ENCODE measurements at places on chromosomes 1 and 21. TPM values are rescaled to one million over a fixed set of nuclear protein-coding genes. Genes with fewer than 3 reads are reported as not detected.

SZRD1 gene
- 167 TPM for total RNA-seq

JTB gene
- 78.2 TPM for total RNA-seq

OR10J1 gene
- total RNA-seq = not detected

CFHR1 gene
- 0.76 TPM for total RNA-seq

CD1B gene
- total RNA-seq = not detected

GUCA2B gene
- total RNA-seq = not detected

RPS6KA1 gene
- 10.2 TPM for total RNA-seq

CBR1 gene
- 44.4 TPM for total RNA-seq

EEIG2 gene
- total RNA-seq = 26.8 TPM

VSIG8 gene
- not detected for total RNA-seq

ILDR2 gene
- 0.10 TPM for total RNA-seq

ETV3L gene
- not detected for total RNA-seq

MPL gene
- total RNA-seq = not detected

FCGR1A gene
- 5.6 TPM for total RNA-seq

FCRL1 gene
- 0.29 TPM for total RNA-seq

RBBP4 gene
- 108 TPM for total RNA-seq

CRTC2 gene
- 31.0 TPM for total RNA-seq

C1orf56 gene
- 4.6 TPM for total RNA-seq

CFHR3 gene
- 0.38 TPM for total RNA-seq

OR10Z1 gene
- not detected for total RNA-seq

PTAFR gene
- 5.9 TPM for total RNA-seq

LIN28A gene
- not detected for total RNA-seq

RER1 gene
- 101 TPM for total RNA-seq

DENND2D gene
- total RNA-seq = 10.5 TPM

TTLL10 gene
- 0.19 TPM for total RNA-seq

RCAN1 gene
- 180 TPM for total RNA-seq

BNIPL gene
- 0.33 TPM for total RNA-seq

SDC3 gene
- 59.8 TPM for total RNA-seq

ZBTB21 gene
- 12.6 TPM for total RNA-seq

KIAA0040 gene
- total RNA-seq = 13.5 TPM

KCNE1 gene
- 4.5 TPM for total RNA-seq

SPATA45 gene
- not detected for total RNA-seq

KRTAP12-2 gene
- total RNA-seq = not detected

DNAI4 gene
- total RNA-seq = 22.0 TPM

SH2D2A gene
- total RNA-seq = 3.4 TPM

INSRR gene
- total RNA-seq = 0.19 TPM

LENEP gene
- total RNA-seq = not detected

DISP1 gene
- 8.0 TPM for total RNA-seq

UBL4B gene
- not detected for total RNA-seq

CD84 gene
- 6.9 TPM for total RNA-seq

TRMT13 gene
- total RNA-seq = 12.6 TPM

CRYAA gene
- total RNA-seq = not detected

OPRD1 gene
- not detected for total RNA-seq

NEK2 gene
- total RNA-seq = not detected

PLA2G2D gene
- not detected for total RNA-seq

TIAM1 gene
- 4.7 TPM for total RNA-seq

ILF2 gene
- 82.3 TPM for total RNA-seq

RPAP2 gene
- total RNA-seq = 38.1 TPM

HNRNPR gene
- total RNA-seq = 95.1 TPM

CYP4B1 gene
- 11.6 TPM for total RNA-seq

GBP3 gene
- total RNA-seq = 15.3 TPM

NBPF6 gene
- total RNA-seq = not detected

C1orf141 gene
- total RNA-seq = not detected

ANKRD35 gene
- total RNA-seq = 5.0 TPM

SYTL1 gene
- total RNA-seq = 1.9 TPM

PRDM16 gene
- total RNA-seq = 15.8 TPM

SLAMF9 gene
- total RNA-seq = 0.38 TPM

CDKN2C gene
- 11.2 TPM for total RNA-seq
